ENCODE measurements at places on chromosomes 11 and 22.

GRCh38 chr11:115869131-115869530 is 364.9 kb upstream of the CADM1 start:
- no peak for DNase-seq

DNA sequence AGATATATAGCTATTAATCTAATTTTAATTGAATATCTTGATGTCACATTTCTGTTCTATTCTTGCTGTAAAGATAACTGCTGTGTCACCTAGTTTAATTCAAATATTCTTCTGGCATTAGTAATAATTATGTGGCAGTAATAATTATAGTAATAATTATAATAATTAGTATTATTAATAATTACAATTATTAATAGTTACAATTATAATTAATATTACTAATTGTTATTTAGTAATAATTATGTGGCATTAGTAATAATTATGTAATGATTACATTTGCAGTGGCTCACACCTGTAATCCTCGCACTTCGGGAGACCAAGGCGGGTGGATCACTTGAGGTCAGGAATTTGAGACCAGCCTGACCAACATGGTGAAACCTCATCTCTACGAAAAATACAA is 1.6 kb upstream of the TRIM5 start:
- DNase-seq = no peak

DNA sequence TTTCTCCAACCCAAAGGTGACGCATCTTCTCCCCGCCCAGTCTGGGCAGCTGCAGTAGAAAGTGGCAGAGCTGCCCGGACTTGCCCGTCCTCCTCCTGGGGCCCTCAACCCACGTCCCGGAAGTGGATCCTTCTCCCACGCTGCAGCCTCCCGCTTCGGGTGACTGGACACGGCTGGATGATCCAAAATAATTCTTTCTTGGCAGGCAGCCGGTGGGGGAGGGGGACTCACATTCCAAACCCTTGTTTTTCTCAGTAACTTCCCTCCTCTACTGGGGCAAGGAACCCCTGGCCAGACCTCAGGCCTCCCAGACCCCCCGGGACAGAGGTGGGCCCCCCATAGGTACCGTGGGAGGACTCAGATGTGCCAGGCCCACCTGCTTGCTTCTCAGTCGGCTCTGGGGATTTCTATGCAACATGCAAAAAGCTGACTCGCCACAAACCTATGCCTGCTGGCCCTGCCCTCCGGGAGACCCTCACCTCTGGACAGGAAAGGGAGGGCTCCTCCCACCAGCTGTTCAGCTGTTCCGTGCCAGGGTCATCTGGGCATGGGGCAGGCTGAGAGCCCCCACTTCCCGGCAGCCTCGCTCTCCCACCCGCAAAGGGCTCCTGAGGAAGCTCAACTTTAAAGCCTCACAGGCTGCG is 1.4 kb downstream of the PLXNB2 start:
- peak; percentile 74 for DNase-seq

- no peak for DNase-seq
Observed at GRCh38 chr11:69617220-69617619, 23.7 kb upstream of the CCND1 start.

DNA sequence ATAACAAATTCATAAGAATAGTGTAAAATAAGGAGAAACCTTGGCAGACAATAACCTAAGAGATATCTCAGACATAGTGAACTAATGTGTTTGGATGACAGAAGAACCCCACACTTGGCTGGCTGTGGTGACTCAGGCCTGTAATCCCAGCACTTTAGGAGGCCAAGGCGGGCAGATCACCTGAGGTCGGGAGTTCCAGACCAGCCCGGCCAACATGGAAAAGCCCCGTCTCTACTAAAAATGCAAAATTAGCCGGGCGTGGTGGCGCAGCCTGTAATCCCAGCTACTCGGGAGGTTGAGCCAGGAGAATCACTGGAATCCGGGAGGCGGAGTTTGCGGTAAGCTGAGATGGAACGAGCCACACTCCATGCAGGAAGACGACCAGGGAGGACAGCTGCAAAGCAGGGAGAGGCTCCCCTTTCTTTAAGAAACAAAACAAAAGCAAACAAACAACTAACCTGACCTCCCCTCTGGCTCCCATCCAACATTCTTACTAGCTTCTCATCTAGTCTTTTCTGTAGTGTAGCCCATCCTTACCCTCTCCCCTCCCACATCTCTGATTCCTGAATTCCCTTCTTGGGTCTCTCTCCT is 84.2 kb downstream of the ZNF280B start:
- no peak for DNase-seq

GRCh38 chr11:6568191-6568918 is 35.1 kb downstream of the RRP8 start:
- DNase-seq = no peak

- DNase-seq = no peak
Observed at GRCh38 chr11:61542024-61542461, 33.5 kb downstream of the LRRC10B start.

- DNase-seq = no peak
Observed at GRCh38 chr22:32674925-32675825, 126.3 kb upstream of the TIMP3 start.

Measured in CD4-positive, alpha-beta T cell treated with Interleukin-1 beta for 1 hour (primary cell).